ENCODE measurements at places on chromosomes 16 and 17. TPM values are rescaled to one million over a fixed set of nuclear protein-coding genes. Genes with fewer than 3 reads are reported as not detected.

- no peak overlapping the region for H3K27ac ChIP-seq
- peaks cover 19% of the 10 kb centered on the region for H3K4me1 ChIP-seq
- H3K36me3 ChIP-seq, result no peaks in the 10 kb centered on the region
- DNase-seq, result no peak
- no peaks in the 10 kb centered on the region for H3K27me3 ChIP-seq
- H3K4me3 ChIP-seq, result no peak overlapping the region
Measured at GRCh38 chr17:56675876-56676660, 82.6 kb downstream of the NOG start.

GRCh38 chr17:30376621-30377452 lies 1.9 kb upstream of the CPD start:
- H3K27ac ChIP-seq, result peak overlapping the region; percentile 57
- peak; percentile 79 for DNase-seq
- H3K4me1 ChIP-seq, result peaks cover 20% of the 10 kb centered on the region
- H3K27me3 ChIP-seq, result no peaks in the 10 kb centered on the region
- H3K4me3 ChIP-seq, result peak overlapping the region; percentile 53

DNA sequence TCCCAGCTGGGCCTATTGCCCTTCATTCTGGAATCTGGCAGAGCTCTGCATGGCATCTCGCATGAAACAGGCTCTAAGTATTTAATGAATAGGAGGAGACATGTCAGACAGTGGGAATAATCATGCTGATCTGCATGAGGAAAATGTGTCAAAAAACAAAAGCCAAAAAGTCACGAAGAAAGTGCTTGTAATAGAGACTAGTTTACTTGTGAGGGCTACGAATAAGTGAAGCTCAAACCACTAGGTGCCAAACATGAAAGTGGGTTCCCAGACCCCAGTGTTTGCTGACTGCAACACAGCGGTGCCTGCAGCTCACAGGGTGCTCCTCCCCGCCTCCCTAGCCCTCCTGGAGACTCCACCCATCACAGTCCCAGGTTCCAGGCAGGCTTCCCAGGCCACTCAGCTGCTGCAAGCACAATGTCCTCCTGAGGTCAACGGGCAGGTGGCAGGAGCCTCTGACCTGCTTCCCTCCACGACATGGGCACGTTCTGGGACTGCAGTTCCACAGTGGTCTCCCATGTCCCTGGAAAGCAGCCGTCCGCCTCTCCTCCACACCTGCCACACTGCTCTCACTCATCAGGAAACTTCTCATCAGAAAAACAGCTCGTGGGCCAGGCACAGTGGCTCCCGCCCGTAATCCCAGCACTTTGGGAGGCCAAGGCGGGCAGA lies 96.5 kb downstream of the ANKRD11 start:
- no peak overlapping the region for H3K4me3 ChIP-seq
- peaks cover 20% of the 10 kb centered on the region for H3K4me1 ChIP-seq
- DNase-seq, result no peak

Gene CLEC3A
- total RNA-seq, result not detected

Gene CDRT4
- not detected for total RNA-seq

GRCh38 chr17:8857919-8858318 lies 9.6 kb downstream of the PIK3R6 start:
- DNase-seq, result no peak
- no peaks in the 10 kb centered on the region for H3K36me3 ChIP-seq
- no peaks in the 10 kb centered on the region for H3K4me1 ChIP-seq
- H3K27me3 ChIP-seq, result no peaks in the 10 kb centered on the region
- no peak overlapping the region for H3K27ac ChIP-seq

Gene FOXJ1
- 0.23 TPM for total RNA-seq

Gene COPS3
- 395 TPM for total RNA-seq

DNA sequence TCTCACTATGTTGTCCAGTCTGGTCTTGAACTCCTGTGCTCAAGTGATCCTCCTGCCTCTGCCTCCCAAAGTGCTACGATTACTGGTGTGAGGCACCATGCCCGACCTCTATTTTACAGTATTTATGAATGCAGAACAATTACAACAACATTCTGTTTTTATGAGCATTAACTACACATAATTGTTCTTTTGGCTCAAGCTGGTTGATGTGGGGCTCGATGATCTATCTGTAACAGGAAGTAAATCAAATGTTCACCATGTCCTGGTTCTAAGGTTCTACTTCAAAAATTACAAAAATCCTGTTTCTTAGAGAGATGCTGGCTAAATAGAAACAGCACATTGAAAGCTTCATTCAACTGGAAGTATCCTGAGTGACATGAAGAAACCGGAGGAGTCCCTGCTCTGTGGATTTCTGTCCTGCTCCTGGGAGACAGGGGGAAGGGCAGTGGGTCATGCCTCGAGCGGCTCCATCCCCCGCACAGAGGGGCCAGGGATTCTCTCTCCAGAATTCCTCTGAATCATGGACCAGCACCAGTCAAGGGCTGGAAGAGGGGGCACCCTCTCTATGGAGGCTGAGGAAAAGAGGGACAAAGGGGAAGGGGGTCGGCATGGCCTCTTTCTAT lies 31.5 kb downstream of the FA2H start:
- H3K36me3 ChIP-seq, result no peaks in the 10 kb centered on the region
- peaks cover 5% of the 10 kb centered on the region for H3K4me1 ChIP-seq
- no peak overlapping the region for H3K27ac ChIP-seq

Gene ACAP1
- 0.20 TPM for total RNA-seq

GRCh38 chr17:39706921-39707337 lies 7.1 kb downstream of the ERBB2 start:
- no peak overlapping the region for H3K4me3 ChIP-seq
- H3K36me3 ChIP-seq, result no peaks in the 10 kb centered on the region
- DNase-seq, result no peak
- no peak overlapping the region for H3K27ac ChIP-seq
- H3K27me3 ChIP-seq, result no peaks in the 10 kb centered on the region
- H3K4me1 ChIP-seq, result peaks cover 4% of the 10 kb centered on the region

Gene SEZ6
- 16.1 TPM for total RNA-seq

Gene HAP1
- 0.08 TPM for total RNA-seq

Gene CCL15
- not detected for total RNA-seq

GRCh38 chr17:79251824-79252223 lies 177.2 kb downstream of the ENGASE start:
- H3K27me3 ChIP-seq, result peaks cover 87% of the 10 kb centered on the region
- no peak overlapping the region for H3K4me3 ChIP-seq
- H3K4me1 ChIP-seq, result no peaks in the 10 kb centered on the region
- no peaks in the 10 kb centered on the region for H3K36me3 ChIP-seq
- H3K27ac ChIP-seq, result no peak overlapping the region

DNA sequence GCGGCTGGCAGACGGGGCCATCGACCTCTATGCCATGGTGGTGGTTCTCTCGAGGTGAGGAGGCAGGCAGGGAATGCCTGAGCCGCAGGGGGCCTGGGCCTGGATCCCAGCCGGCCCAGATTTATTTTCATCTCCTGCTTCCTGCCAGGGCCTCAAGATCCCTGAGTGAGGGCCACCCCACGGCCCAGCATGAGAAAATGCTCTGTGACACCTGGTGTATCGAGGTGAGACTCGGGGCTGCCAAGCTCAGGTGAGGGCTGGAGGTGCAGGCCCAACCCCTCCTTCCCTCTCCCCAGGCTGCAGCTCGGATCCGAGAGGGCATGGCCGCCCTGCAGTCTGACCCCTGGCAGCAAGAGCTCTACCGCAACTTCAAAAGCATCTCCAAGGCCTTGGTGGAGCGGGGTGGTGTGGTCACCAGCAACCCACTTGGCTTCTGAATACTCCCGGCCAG lies 4.9 kb downstream of the ACADVL start:
- H3K27me3 ChIP-seq, result no peaks in the 10 kb centered on the region
- H3K27ac ChIP-seq, result no peak overlapping the region
- DNase-seq, result no peak
- peaks cover 7% of the 10 kb centered on the region for H3K36me3 ChIP-seq
- no peak overlapping the region for H3K4me3 ChIP-seq

Gene TK1
- 141 TPM for total RNA-seq

DNA sequence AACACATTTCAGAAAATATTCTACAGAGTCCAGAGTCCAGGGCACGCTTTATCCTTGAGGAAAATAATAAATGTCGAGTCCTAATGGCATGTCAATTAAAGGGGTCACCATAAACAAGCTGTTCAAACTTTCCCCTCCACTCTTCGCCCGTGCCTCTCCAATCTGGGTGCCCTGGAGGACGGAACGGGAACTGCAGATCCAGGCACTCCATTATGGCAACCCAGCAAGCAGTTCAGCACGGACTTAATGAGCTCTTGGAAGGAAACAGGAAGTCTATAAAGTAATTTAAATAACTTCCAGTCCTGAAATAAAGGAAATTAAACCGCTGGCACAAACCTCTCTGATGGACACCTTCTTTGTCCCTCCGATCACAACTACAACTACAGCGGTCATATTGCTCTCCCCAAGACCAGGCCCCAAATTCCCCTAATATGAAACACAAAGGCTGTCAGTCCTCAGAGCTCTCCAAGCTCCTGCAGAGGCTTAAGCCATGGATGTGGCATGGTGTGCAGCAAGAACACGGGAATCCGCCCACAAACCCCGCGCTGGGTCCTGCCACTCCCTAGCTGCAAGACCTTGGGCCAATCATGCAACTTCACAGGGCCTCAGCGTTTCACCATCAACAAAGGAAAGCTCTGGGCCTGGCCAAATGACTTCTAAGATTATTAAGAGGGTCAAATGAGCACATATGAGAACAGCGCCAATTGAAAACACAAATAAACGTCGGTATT lies 52.6 kb downstream of the ZFHX3 start:
- H3K4me3 ChIP-seq, result no peak overlapping the region
- peak; percentile 22 for DNase-seq
- no peaks in the 10 kb centered on the region for H3K27me3 ChIP-seq
- H3K27ac ChIP-seq, result no peak overlapping the region
- peaks cover 4% of the 10 kb centered on the region for H3K4me1 ChIP-seq

Gene PRAC2
- 0.56 TPM for total RNA-seq

DNA sequence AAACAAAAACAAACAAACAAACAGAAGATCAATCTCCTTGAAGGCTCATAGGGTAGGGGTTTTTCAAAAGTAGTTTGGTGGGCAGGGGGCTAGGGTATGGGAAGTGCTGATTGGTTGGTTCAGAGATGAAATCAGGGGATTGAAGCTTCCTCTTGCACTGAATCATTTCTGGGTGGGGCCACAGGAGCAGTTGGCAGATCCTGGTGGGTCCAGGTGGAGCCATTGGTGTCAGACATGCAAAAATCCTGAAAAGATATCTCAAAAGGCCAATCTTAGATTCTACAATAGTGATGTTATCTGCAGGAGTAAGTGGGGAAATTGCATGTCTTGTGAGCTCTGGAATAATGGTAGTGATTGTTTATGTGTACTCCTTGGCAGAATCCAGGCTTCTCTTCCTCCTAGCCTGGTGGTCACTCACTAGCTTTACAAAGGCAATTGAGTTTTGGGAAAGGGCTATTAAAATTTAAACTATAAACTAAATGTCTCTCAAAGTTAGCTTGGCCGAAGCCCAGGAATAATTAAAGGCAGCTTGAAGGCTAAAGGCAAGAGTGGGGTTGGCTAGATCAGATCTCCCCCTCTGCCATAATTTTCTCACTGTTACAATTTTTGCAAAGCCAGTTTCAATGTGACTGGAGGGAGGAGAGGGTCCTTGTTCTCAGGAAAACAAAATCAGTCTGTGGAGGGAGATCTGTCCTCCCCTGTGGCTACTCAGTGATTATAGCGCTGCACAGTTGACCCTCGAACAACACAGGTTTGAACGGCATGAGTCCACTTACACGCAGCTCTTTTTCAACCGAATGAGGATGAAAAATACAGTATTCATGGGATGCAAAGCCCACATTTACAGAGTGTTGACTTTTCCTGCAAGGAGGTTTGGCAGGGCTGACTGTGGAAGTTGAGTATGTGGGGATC lies 45.2 kb downstream of the RNF112 start:
- peaks cover 12% of the 10 kb centered on the region for H3K4me1 ChIP-seq
- no peak overlapping the region for H3K4me3 ChIP-seq
- H3K36me3 ChIP-seq, result no peaks in the 10 kb centered on the region
- H3K27me3 ChIP-seq, result no peaks in the 10 kb centered on the region
- DNase-seq, result no peak

DNA sequence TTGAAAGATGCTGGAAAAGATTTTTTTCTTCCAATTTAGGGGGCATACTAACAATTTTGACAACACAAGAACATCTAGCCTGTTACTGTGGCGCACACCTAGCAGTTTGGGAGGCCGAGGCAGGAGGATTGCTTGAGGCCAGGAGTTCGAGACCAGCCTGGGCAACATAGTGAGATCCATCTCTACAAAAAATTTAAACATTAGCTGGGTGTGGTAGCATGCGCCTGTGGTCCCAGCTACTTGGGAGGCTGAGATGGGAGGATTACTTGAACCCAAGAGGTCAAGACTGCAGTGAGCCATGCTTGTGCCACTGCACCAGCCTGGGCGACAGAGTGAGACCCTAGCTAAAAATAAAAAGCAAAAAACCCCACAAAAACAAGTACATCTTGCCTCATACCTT lies 168.8 kb downstream of the TANC2 start:
- peaks cover 17% of the 10 kb centered on the region for H3K4me1 ChIP-seq
- H3K4me3 ChIP-seq, result no peak overlapping the region
- no peak overlapping the region for H3K27ac ChIP-seq

- no peaks in the 10 kb centered on the region for H3K36me3 ChIP-seq
- no peaks in the 10 kb centered on the region for H3K4me1 ChIP-seq
- no peak overlapping the region for H3K27ac ChIP-seq
- H3K27me3 ChIP-seq, result peaks cover 18% of the 10 kb centered on the region
- H3K4me3 ChIP-seq, result no peak overlapping the region
Measured at GRCh38 chr17:63537991-63538692, 12.1 kb upstream of the DCAF7 start.

DNA sequence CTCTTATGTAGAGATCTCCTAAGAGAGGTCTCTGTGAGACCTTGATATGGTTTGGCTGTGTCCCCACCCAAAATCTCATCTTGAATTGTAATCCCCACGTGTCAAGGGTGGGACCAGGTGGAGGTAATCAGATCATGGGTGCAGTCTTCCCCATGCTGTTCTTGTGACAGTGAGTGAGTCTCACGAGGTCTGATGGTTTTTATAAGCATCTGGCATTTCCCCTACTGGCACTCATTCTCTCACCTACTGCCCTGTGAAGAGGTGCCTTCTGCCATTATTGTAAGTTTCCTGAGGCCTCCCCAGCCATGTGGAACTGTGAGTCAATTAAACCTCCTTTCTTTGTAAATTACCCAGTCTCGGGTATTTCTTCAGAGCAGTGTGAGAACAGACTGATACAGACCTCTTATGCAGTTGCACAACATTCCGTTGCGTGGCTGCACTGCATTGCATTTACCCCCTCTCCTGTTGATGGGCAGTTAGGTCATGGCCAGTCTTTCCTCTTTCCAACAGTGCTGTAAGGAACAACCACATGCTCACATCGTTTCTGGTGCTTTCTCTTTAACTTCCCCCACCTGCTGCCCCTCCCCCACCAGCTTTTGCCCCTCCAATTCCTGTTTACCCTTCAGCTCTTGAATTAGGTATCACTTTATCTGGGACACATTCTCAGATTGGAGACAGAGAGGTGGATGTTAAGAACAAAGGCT lies 43.6 kb upstream of the MED9 start:
- no peak overlapping the region for H3K27ac ChIP-seq
- no peak overlapping the region for H3K4me3 ChIP-seq
- no peak for DNase-seq
- no peaks in the 10 kb centered on the region for H3K27me3 ChIP-seq
- H3K36me3 ChIP-seq, result no peaks in the 10 kb centered on the region
- H3K4me1 ChIP-seq, result peaks cover 20% of the 10 kb centered on the region

Gene PKD1
- total RNA-seq, result 51.9 TPM

GRCh38 chr17:49696233-49696761 lies 11.5 kb downstream of the SLC35B1 start:
- no peaks in the 10 kb centered on the region for H3K27me3 ChIP-seq
- H3K27ac ChIP-seq, result no peak overlapping the region
- peak; percentile 14 for DNase-seq
- no peaks in the 10 kb centered on the region for H3K4me1 ChIP-seq
- no peak overlapping the region for H3K4me3 ChIP-seq

Gene RAB26
- total RNA-seq, result 1.0 TPM

Gene KRT33B
- total RNA-seq, result not detected

- no peaks in the 10 kb centered on the region for H3K27me3 ChIP-seq
- no peaks in the 10 kb centered on the region for H3K36me3 ChIP-seq
- DNase-seq, result no peak
- H3K4me1 ChIP-seq, result peaks cover 18% of the 10 kb centered on the region
- H3K27ac ChIP-seq, result no peak overlapping the region
Measured at GRCh38 chr17:1942066-1942365, 83.1 kb downstream of the RTN4RL1 start.

Measured in SJCRH30 (cell line).